ENCODE measurements at places on chromosomes 2 and 18. TPM values are rescaled to one million over a fixed set of nuclear protein-coding genes. Genes with fewer than 3 reads are reported as not detected.
A peak's percentile ranks its signal among the peaks of the same experiment; 100 is the strongest.

The TDRD15 gene
- not detected for total RNA-seq

The C2orf42 gene
- 21.0 TPM for total RNA-seq

The EGR4 gene
- total RNA-seq = 0.69 TPM

The KATNAL2 gene
- total RNA-seq = not detected

The ACMSD gene
- not detected for total RNA-seq

The TSPYL6 gene
- not detected for total RNA-seq

The CEBPZ gene
- total RNA-seq = 64.2 TPM

The DOK1 gene
- total RNA-seq = 19.8 TPM

The TTR gene
- not detected for total RNA-seq

The BMP10 gene
- total RNA-seq = 0.57 TPM

The CLHC1 gene
- total RNA-seq = 10.6 TPM

The OR6B2 gene
- total RNA-seq = not detected

The TMEM163 gene
- total RNA-seq = 0.64 TPM

The MCM6 gene
- total RNA-seq = 27.7 TPM

The IL18R1 gene
- total RNA-seq = 19.9 TPM

GRCh38 chr2:175575346-175576258, 394.1 kb upstream of the ATP5MC3 start:
- DNase-seq = no peak

- no peak for DNase-seq
Measured at GRCh38 chr2:238929242-238930081, 81.6 kb downstream of the TWIST2 start.

DNA sequence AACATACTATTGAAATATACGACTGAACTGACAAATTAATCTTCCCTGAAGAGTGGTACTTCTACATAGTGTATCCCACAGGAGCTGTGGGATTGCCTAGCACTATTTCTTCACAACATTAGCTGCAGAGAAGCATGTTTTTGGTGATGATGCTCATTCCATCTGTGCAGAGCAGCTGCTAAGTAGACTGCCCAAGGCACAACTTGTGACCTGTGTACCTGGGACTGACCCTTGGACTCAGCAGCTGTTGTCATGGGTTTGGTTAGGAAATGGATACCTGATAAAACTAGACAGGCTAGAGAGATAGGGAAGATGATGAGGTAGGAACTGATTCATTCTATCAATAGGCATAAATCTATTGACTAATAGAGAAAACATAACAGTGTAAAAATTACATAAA, 1204.0 kb downstream of the DSC3 start:
- DNase-seq = no peak

- no peak for DNase-seq
Measured at GRCh38 chr2:109692013-109692743, 78.0 kb downstream of the SOWAHC start.

- no peak for DNase-seq
Measured at GRCh38 chr2:44957656-44958327, 16.3 kb downstream of the SIX3 start.

DNA sequence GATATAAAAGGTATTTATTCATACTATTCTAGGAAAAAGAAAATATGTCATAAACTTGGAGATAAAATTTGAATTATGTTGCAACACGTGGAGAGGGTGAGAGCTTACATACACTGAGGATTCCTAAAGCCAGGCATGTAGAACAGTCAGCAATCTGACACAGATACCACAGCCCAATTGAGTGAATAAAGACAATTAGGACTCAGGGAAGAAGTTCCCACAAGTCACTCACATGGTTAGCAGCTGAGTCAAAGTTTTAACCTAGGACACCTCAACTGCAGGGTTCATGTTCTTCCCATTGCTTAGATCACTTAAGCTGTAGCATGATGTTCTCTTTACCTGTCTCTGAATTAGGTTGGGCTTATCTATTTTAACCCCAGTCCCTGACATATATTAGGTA, 189.5 kb downstream of the CMPK2 start:
- no peak for DNase-seq

DNA sequence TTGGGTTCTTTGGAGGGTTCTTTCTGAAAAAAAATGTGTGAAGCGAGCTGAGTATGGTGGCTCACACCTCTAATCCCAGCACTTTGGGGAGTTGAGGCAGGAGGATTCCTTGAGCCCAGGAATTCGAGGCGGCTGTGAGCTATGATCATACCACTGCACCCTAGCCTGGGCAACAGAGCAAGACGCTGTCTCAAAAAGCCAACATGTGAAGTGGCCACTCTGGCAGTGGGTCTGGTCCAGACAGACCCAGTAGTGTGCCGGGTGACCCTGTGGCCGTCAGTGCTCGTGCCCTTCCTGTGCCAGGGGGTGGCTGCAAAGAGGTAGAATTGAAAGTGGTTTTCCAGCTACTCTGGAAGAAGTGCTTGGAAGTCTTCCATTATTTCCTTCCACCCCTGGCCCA, 11.6 kb downstream of the KLF11 start:
- DNase-seq = no peak

DNA sequence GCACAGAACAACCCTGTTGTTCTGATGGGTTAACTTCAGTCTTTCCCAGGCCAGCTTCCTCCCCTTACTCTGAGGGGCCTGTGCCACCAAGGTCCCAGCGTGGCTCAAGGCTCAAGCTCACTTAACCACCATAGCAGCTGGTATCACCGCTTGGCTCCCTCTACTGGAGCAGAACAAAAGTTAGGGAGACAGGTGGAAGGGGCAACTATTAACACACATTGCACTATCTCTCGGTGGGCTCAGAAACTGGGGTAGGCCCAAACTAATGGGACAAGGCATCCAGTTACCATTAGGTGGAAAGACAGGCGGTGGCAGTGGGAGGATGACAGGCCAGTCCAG, 88.7 kb upstream of the ATL2 start:
- DNase-seq = peak; percentile 4

DNA sequence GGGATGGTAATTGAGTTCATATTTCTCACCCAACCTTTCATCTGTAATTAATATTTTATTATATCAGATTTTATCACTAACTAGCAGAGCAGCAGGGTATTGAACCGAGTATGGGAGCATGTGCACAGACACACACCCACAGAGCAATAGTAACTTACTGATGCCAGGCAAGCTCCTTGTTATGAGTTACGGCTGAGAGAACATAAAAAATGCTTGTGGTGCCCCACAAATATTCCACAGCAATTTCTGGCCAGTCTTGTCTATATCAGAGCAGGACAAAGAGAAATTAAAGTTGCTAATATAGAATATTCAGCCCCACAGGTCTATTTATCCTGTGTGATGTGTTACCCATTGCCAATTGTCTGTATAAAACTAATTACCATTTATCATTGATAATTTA, 501.8 kb upstream of the RAB12 start:
- no peak for DNase-seq

GRCh38 chr2:177291701-177292100, 27.2 kb upstream of the NFE2L2 start:
- no peak for DNase-seq

DNA sequence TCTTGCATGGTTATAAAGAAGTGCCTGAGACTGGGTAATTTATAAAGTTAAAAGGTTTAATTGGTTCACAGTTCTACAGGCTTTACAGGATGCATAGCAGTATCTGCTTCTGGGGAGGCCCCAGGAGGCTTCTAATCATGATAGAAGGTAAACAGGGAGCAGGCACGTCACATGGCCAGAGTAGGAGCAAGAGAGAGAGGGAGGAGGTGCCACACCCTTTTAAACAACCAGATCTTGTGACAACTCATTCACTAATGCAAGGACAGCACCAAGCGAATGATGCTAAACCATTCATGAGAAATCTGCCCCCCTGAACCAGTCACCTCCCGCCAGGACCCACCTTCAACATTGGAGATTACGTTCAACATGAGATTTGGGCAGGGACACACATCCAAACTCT, 141.1 kb downstream of the EN1 start:
- no peak for DNase-seq

GRCh38 chr2:175619179-175620045, 382.7 kb downstream of the LNPK start:
- no peak for DNase-seq

GRCh38 chr18:54503131-54503894, 87.7 kb upstream of the DYNAP start:
- DNase-seq = no peak

DNA sequence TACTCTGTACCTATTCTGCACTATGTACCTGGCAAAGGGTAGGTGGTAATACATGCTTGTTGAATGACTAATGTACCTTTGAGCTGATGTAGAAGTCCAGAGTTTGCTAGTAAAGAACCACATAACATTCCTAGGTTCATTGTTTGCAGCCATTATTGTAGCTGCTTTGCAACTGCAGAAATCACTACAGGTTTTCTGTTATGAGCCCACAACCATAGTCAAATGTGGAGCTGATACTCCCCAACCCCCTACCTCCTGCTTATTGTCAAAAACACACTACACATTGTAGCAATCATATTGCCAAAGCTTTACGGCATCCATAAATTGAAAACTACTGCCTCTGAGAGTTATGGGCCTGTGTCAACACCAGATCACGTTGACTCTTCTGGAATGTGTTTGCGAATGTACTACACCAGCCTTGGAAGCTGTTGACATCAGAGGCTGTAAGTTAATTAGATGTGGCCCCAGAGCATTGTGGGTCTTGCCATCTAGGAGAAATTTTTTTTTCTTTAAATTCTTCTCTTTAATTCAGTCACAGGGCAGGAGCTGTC, 187.0 kb downstream of the AGPS start:
- DNase-seq = no peak

- no peak for DNase-seq
Measured at GRCh38 chr2:118773826-118774225, 73.6 kb downstream of the EN1 start.

GRCh38 chr2:239726631-239727181, 298.4 kb downstream of the NDUFA10 start:
- no peak for DNase-seq

- DNase-seq = no peak
Measured at GRCh38 chr2:69424419-69424818, 12.8 kb downstream of the NFU1 start.

GRCh38 chr2:102002228-102002627, 10.5 kb downstream of the IL1R2 start:
- DNase-seq = no peak

DNA sequence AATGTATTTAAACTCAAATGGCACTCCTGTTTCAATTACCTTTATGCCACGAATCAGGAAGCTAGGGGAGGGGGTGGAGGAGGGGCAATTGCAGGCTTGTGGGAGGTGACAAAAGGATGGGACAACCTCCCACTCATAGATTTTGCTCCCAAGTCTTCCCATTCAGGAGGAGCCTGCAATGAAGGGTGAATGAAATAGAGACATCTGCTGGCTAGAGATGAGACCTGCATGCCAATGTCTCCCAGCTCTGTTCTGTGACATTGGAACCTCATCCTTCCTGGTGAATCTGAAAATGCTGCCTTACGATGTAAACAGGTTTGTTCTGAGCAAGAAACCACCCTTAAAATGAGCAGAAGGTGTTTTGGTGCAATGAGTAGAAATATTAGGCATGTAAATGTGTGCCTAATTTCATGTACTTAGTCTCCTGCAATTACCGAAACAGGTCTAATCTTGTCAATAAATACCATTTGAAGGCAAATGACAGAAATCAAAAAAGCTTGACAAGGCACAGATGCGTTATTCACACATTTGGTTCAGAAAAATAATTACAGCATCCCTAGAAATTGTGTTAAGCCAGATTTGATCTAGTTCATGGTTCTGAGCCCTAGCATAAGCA, 2.7 kb upstream of the PID1 start:
- no peak for DNase-seq
